Stimulated activated CD4-positive, alpha-beta T cell treated with anti-CD3 and anti-CD28 coated beads, Interleukin-1b, Interleukin-23, amount 100 ng/mL, for 48 hours (primary cell): ENCODE measurements at places on chromosomes 4 and X.

- DNase-seq = no peak
These were observed 350.4 kb downstream of the SPRY1 start for GRCh38 chr4:123747016-123747415.

DNA sequence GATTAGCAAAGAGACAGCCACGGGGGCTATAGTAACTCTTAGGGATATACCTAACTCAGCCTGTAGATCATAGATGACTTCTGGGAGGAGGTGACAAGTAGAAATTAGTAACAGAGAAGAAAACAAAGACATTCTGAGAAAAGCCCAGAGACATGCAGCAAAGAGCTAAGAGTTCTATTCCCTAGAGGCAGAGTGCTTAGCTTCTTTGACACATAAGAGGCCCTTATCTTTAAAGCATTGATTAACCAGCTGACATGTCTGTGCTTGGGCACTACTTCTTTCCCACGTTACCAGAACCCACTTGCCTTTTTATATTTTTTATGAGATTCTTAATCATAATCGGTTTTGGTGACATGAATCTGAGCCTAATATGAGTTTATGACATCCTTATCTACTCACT is 179.5 kb downstream of the GABRB1 start:
- DNase-seq = no peak

DNA sequence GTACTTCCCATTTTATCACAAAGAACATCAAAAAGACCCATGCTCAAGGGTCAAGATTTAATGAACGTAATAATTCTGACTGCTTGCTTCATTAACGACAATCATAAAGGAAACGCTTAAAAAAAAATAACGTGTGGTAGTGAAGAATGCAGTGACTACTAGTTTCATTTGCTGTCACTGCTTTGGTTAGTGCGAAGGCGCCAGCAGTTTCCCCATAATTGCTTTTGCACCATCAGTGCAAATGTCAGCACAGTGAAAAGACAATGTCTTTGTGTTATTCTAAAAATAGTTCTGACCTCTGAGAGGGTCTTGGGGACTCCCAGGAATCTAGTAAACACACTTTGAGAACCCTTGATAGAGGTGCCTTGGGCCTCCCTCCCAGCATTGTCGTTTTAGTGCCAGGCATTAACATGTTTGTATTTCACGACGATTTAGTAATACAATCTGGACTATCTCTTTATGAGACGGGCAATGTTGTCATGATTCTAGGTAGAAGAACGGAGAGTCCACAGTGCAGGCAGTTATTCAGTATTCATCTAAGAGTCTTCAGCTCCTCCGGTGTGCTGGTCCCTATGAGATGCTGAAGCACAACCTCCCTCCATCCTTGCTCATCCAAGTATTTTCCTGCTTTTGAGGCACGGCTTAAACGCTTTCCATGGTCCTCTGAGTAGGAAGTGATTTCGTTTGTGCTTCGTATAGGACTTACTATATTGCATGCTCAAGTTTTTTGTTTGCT is 71.0 kb downstream of the AFF1 start:
- DNase-seq = peak; percentile 55

GRCh38 chrX:102338162-102338561 is 91.2 kb downstream of the NXF2 start:
- no peak for DNase-seq

- no peak for DNase-seq
These were observed 155.7 kb downstream of the SNCA start for GRCh38 chr4:89681219-89681618.

- no peak for DNase-seq
These were observed 28.9 kb upstream of the APOOL start for GRCh38 chrX:84974803-84975202.

GRCh38 chr4:126386512-126386911 is 1071.8 kb downstream of the FAT4 start:
- DNase-seq = no peak

GRCh38 chrX:11787564-11787963 is 29.5 kb downstream of the MSL3 start:
- peak; percentile 70 for DNase-seq

- DNase-seq = no peak
These were observed 29.6 kb downstream of the PDGFC start for GRCh38 chr4:156941940-156942548.

DNA sequence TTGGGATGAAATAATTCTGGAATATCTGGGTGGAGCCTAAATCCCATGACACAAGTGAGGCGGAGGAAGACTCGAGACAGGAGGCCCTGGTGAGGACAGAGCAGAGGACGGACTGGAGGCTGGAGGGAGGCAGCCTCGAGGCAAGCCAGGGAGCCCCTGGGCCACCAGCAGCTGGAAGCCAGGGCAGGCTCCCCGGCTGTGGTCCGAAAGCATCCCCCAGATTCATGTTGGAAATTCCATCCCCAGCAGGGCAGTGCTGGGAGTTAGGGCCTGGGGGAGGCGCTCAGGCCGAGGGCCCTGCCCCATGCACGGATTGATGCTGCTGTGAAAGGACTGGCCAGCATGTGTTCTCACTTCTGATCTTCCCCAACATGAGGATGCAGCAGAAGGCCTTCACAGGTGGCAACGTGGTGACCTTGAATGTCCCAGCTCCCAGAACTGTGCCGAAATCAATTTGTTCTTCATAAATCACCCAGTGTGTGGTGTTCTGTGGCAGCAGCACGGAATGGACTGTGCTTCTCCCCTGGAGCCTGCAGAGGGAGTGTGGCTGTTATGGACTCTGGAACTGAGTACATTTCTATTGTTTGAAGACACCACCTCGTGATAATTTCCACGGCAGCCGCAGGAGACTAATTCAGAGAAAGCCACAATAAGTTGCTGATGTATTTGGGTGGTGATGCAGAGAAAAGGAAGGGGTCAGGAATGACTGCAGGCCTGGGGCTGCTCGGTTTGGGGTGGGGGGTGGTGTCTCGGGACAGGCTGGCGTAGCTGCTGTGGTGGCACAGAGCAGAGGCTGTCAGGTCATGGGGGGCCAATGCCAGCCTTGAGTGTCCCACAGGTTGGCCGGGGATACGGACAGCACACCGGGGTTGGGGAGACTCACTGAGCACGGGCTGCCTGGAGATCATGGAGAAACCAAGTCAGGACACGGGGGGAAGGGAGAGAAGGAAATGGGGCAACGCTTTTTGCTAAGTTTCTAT is 56.9 kb downstream of the PCGF3 start:
- no peak for DNase-seq

DNA sequence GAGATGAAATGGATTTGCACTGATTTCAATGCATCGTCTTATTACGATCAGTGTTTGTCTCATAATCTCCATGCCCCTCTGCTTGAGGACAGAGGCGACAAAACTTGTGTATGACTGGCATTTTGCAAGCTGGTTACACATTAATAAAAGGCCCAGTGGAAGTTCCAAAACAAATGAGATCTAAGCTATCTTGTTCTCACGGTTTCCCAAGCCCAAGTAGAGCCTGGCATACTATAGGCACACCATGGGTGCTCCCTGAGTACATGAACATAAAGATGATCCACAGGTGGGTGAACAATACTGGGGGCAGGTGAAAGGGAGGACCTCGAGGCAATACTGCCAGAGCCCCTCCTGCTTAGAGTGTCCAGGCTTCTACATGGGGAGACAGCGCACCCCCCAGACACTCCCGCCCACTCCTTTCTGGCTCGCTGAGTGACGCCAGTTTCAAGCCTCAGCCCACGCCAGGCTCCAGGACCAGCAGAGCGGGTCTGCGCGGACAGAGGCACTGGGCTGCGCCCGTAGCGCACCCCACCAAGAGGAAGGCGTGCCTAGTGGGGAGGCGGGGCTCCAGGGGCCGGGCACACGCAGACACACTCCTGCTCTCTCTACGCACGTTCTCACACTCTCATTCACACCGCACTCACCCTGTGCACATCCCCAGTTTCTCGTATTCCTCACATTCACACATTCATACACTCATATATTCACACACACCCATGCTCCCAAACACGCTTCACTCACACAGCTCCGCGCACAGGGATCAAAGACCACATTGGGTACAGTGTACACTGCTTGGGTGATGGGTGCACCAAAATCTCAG is 8.9 kb upstream of the GSX2 start:
- no peak for DNase-seq

- DNase-seq = peak; percentile 3
These were observed at the start of gene SLC25A43 for GRCh38 chrX:119398974-119399771. Gene SLC25A43 (plus strand): TSS chrX:119399336. CDS start chrX:119399404, 68 bp downstream.

DNA sequence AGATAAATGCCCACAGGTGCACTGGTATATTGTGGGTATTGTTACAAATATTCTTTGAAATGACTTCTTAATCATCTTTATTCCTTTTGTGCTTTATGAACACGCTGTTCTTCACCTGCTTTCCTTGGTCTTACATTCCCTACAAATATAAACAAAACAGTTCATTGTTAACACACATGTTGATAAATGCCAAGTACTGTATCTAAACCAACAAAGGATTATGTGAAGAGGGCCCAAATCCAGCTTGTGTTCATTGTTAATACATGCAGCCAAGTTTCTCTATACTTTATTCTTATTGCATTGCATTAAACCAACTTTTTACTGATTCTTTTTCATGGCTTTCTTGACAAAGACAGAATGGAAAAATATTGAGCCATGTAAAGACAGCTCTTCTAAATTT is 42.8 kb downstream of the AREG start:
- no peak for DNase-seq

DNA sequence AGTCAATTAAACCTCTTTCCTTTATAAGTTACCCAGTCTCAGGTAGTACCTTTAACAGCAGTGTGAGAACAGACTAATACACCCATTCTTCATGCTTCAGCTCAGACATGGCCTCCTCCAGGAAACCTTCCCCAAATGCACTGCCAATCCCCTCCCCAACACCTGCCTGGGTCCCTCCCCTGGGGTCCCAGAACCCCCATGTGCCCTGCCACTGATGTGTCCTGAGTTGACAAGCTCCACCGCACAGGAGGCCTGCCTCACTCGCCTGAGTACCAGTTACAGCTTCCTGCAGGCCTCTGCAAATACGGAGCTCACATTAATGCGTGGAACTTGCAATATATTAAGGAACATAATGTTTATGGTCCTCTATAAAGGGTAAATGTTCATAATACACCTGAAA is 34.9 kb upstream of the CRMP1 start:
- DNase-seq = no peak

GRCh38 chr4:102317459-102317858 is 27.8 kb downstream of the SLC39A8 start:
- no peak for DNase-seq
